ENCODE measurements at places on chromosomes 11 and 22. TPM values are rescaled to one million over a fixed set of nuclear protein-coding genes. Genes with fewer than 3 reads are reported as not detected.
A peak's percentile ranks its signal among the peaks of the same experiment; 100 is the strongest.

Gene MS4A7
- total RNA-seq, result 13.4 TPM

Gene PHETA2
- total RNA-seq, result 5.1 TPM

Gene LGALS12
- 0.71 TPM for total RNA-seq

Gene GLYAT
- not detected for total RNA-seq

Gene SCARF2
- total RNA-seq, result 0.38 TPM

Gene NNMT
- 0.99 TPM for total RNA-seq

Gene IGSF9B
- total RNA-seq, result 1.8 TPM

Gene PRG2
- 212 TPM for total RNA-seq

Gene CCDC73
- 0.05 TPM for total RNA-seq

Gene TCN2
- 3.6 TPM for total RNA-seq

Gene CARNS1
- total RNA-seq, result 0.57 TPM

Gene P4HA3
- total RNA-seq, result 0.09 TPM

- no peaks in the 10 kb centered on the region for H3K4me1 ChIP-seq
- H3K4me3 ChIP-seq, result no peak overlapping the region
- H3K27me3 ChIP-seq, result peaks cover 7% of the 10 kb centered on the region
- H3K27ac ChIP-seq, result no peak overlapping the region
Measured at GRCh38 chr11:117789241-117789640, 7.8 kb downstream of the DSCAML1 start.

DNA sequence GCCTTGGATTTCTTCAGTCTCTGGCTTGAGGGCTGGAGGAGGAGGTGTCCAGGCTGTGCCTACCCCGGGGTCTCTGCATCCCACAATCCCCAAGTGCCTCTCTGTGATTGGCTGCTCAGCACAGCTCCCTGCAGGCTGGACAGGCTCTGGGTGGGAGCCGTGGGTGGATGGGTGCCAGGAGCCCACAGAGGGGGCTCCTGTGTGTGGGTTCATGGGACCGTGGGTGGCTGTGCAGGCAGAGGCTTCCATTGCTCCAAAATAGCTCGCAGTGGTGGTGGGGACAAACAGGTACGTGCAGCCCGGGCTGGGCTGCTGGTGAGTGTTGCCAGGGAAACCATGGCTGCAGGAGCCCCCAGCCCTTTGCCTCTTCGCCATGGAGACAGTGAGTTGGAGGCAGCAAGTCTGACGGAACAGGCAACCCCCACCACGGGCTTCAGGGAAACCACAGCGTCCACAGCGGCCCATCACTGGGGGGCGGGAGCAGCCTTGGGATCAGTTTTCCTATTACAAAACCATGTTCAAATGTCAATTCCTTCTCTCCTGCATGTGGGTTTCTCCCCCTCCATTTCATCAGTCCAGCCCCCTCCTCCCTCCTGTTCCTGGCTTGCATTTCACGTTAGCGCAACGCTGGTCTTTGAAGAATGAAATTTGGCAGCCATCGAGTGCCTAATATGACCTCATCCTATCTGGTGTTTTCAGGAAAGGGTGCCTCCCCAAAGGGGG, 155.2 kb downstream of the TRIM29 start:
- peaks cover 5% of the 10 kb centered on the region for H3K4me1 ChIP-seq
- H3K27ac ChIP-seq, result no peak overlapping the region
- DNase-seq, result no peak
- H3K4me3 ChIP-seq, result no peak overlapping the region

- no peaks in the 10 kb centered on the region for H3K27me3 ChIP-seq
- no peaks in the 10 kb centered on the region for H3K4me1 ChIP-seq
- peaks cover 2% of the 10 kb centered on the region for H3K36me3 ChIP-seq
Measured at GRCh38 chr22:46866591-46866990, 104.1 kb downstream of the TBC1D22A start.

- no peaks in the 10 kb centered on the region for H3K27me3 ChIP-seq
- no peak overlapping the region for H3K4me3 ChIP-seq
- H3K4me1 ChIP-seq, result no peaks in the 10 kb centered on the region
- no peaks in the 10 kb centered on the region for H3K36me3 ChIP-seq
- H3K27ac ChIP-seq, result no peak overlapping the region
Measured at GRCh38 chr11:119912229-119912628, 183.2 kb upstream of the NECTIN1 start.

DNA sequence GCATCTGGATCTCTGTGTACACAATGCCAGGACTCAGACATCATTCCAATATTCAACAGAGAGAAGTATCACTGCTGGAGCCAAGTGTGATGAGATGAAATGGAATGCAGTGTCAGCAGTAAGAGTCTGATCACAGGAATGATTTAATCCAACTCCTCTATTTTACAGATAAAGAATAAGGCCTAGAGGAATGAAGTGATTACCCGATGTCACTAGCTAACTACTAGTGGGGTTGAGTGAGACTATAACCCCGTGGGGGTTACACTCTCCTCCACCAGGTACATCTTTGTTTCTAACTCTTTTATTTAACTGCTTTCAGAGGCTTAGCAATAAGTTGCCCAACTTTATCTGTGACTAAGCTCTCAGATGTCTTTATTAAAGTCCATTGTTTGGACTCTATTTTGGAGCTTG, 94.2 kb upstream of the FAT3 start:
- no peaks in the 10 kb centered on the region for H3K4me1 ChIP-seq
- no peak overlapping the region for H3K27ac ChIP-seq
- H3K36me3 ChIP-seq, result no peaks in the 10 kb centered on the region
- no peak for DNase-seq
- no peaks in the 10 kb centered on the region for H3K27me3 ChIP-seq
- H3K4me3 ChIP-seq, result no peak overlapping the region

DNA sequence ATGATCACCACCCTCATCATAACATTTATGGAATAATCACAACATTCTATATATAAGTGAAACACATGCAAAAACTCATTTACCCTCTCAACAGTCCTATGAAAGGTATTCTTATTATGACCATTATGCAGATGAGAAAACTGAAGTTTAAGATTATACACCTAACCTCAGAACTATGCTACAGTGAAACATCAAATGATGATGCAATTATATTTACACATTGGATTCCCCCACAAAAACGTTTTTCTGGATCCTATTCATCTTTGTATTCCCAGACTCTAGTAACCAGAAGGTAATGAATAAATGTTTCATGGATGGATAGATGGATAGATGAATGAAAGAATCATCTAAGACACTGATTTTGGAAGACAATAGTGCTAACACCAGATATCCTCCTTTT, 54.8 kb downstream of the TCP11L1 start:
- H3K27me3 ChIP-seq, result no peaks in the 10 kb centered on the region
- H3K4me1 ChIP-seq, result no peaks in the 10 kb centered on the region
- no peak overlapping the region for H3K4me3 ChIP-seq
- DNase-seq, result no peak

- no peak for DNase-seq
- H3K36me3 ChIP-seq, result no peaks in the 10 kb centered on the region
- H3K27ac ChIP-seq, result no peak within 1 kb of the TSS
- H3K4me3 ChIP-seq, result no peak within 1 kb of the TSS
- no peaks in the 10 kb centered on the region for H3K4me1 ChIP-seq
- peaks cover 74% of the 10 kb centered on the region for H3K27me3 ChIP-seq
Measured at GRCh38 chr11:92224407-92225124, at the start of gene FAT3. FAT3 (plus strand) TSS chr11:92224818; CDS start chr11:92352113, 127,295 bp downstream.

GRCh38 chr11:71117311-71117710, 135.1 kb downstream of the SHANK2 start:
- no peaks in the 10 kb centered on the region for H3K27me3 ChIP-seq
- H3K4me1 ChIP-seq, result no peaks in the 10 kb centered on the region
- H3K36me3 ChIP-seq, result no peaks in the 10 kb centered on the region
- DNase-seq, result no peak

DNA sequence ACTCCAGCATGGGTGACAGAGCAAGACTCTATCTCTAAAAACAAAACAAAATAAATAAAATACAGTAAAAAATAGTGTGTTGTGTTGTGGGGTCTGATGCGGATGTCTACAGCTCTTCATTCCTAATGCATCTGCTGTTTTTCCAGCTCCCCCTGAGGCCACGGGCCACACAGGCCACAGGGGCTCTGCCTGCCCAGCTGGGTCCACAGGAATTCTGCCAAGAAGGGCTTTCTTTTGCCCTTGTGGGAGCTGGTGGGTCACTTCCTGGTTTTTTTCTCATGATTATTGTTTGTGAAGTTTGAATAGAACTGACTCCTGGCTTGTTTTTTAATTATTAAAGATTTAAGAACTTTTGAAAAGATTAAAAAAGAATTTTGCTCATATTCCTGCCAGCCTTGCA, 67.4 kb upstream of the CLDN5 start:
- DNase-seq, result no peak
- no peaks in the 10 kb centered on the region for H3K27me3 ChIP-seq
- no peak overlapping the region for H3K27ac ChIP-seq
- H3K4me1 ChIP-seq, result peaks cover 13% of the 10 kb centered on the region
- H3K36me3 ChIP-seq, result no peaks in the 10 kb centered on the region
- H3K4me3 ChIP-seq, result no peak overlapping the region

DNA sequence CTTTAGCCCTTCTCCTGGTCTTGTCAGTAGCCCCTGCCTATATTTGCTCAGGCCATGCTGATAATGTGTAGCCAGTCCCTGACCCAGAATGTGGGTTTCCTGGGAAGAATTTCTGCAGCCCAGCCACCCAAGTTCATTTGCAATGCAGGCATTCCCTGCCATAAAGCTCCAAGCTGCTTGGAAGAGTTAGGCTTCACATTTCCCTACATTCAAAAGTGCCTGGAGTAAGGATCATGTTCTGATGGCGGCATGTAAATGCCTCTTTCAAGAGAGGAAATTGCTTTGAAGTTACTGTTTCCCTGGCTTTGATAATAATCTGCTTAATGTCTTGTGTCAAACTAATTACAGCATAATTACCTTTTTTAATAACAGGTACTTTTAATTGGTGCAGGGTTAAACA, 266.1 kb downstream of the MIAT start:
- H3K36me3 ChIP-seq, result no peaks in the 10 kb centered on the region
- DNase-seq, result no peak
- no peaks in the 10 kb centered on the region for H3K27me3 ChIP-seq
- no peak overlapping the region for H3K4me3 ChIP-seq

- no peak overlapping the region for H3K27ac ChIP-seq
- H3K4me3 ChIP-seq, result no peak overlapping the region
- DNase-seq, result no peak
- H3K36me3 ChIP-seq, result no peaks in the 10 kb centered on the region
- H3K4me1 ChIP-seq, result peaks cover 24% of the 10 kb centered on the region
Measured at GRCh38 chr22:36862251-36863242, 1.7 kb downstream of the NCF4 start.

DNA sequence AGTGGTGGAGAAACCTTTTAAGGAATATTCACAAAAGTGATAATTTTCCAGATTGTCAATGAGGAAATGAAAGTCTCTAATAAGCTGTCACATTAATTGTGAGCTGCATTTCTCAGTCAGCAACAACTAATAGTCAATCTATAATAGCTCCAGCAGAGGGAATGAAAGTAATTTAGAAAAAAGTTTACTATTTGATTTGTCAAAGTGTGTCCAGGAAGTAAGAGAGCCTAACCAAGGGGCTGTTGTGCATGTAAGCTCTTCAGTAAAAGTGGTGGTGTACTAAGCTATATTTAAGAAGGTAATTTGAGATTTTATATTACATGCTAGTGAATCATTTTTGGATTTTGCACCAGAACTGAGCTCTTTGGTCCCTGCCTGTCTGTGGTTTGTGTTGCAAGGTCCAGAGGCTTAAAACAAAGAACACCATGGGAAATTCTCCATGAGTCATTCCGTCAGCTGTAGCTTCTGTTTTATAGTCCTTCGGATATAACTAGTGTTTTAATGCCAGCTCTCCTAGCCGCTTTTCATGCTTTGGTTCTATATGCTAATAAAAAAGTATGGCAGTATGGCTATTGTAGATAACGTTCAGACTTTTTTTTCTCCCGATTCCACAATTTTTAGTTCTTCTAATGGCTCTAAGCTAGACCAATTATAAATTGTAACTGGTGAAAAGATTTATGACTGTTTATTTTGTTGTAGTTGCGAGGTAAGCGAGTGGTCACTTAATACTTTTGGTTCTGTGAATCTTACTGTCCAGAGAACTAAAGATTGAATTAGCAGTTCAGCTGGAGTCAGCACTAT, 64.6 kb downstream of the ARHGEF12 start:
- DNase-seq, result no peak
- H3K4me1 ChIP-seq, result no peaks in the 10 kb centered on the region
- peak overlapping the region; percentile 7 for H3K27ac ChIP-seq
- H3K36me3 ChIP-seq, result no peaks in the 10 kb centered on the region
- H3K4me3 ChIP-seq, result no peak overlapping the region

GRCh38 chr11:120566176-120566575, 54.6 kb downstream of the GRIK4 start:
- H3K27me3 ChIP-seq, result peaks cover 51% of the 10 kb centered on the region
- no peak for DNase-seq
- no peaks in the 10 kb centered on the region for H3K4me1 ChIP-seq
- H3K27ac ChIP-seq, result no peak overlapping the region
- no peaks in the 10 kb centered on the region for H3K36me3 ChIP-seq
- no peak overlapping the region for H3K4me3 ChIP-seq

GRCh38 chr22:44192098-44192815, 11.5 kb downstream of the PARVG start:
- no peak overlapping the region for H3K4me3 ChIP-seq
- peaks cover 18% of the 10 kb centered on the region for H3K4me1 ChIP-seq
- H3K27me3 ChIP-seq, result no peaks in the 10 kb centered on the region
- H3K27ac ChIP-seq, result no peak overlapping the region
- H3K36me3 ChIP-seq, result peaks cover 3% of the 10 kb centered on the region
- no peak for DNase-seq

Data from thymus (tissue), 14 donors.